Astrocyte of the hippocampus (primary cell): ENCODE measurements at places on chromosomes 4 and X.

DNA sequence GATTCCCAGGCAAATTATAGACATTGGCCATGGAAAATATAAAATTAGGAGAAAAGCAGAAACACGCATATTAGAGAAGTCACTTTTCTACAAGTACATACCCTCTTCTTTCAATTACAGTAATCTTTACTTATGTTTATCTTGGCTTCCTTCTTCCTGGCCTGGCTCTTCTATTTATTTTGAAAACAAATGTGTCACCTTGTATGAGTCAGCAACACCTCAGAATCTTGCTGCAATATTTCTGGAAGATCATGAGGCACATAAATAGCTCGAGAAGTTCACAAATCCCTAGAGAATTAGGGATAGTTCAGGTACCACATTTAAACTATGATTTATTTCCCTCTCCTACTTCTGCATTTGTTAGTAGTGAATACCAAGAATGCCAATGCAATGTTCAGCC, 124.6 kb downstream of the ANOS1 start:
- DNase-seq = peak; percentile 63

DNA sequence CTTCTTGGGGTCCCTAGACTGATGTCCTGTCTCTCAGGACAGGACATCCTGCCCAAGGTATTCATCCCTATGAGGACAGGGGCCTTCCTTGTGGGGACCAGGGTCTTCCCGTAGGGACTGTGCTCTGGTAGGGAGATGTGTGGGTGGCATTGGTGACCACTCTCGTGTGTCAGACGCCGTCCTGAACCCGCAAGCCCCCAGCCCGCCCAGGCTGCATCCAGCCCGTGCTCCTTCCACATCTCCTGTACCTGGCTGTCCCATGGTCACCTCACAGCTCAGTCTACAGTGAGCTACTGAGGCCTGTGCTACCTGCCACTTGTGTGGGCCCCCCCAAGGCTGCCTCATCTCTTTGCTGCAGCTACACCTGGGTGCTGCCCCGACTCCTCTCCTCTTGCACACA, 24.0 kb downstream of the WFS1 start:
- no peak for DNase-seq

DNA sequence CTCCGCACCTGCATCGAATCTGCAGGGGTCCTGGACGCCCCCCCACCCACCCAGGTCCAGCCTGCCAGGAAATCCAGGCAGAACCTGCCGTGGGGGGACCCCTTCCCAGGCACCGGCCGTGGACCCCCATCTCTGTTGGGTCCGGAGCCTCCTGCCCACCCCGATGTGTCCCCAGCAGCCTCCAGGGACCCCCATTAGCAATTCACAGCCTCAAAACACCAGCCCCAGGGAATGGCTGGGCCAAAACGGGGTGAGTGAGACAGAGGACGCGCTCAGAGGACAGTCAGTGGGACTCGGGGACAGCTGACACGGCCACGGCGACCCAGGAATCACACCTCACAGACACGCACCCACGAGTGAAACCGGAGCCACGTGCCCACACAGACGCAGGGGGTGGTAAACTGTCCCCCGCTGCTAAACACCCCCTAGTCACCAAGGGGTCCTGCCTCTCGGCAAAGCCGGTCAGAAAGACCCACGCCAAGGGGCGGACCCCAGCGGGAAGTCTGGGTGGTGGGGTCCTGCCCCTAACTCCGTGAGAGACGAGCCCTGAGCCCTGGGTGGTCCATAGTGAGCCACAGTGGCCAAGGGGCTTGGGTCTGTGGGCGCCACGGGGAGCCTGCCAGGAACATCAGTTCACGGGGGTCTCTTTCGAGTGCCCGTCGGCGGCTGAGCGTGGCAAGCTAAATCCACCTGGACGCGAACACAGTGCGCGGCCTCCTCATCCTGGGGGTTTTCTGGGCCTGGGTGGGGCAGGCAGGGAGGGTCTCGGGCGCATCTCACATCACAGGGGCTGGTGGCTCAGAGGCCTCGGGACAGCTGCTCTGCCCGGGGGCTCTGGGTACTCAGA, 126.5 kb upstream of the NKX1-1 start:
- DNase-seq = no peak

- DNase-seq = no peak
Observed at GRCh38 chr4:136124251-136124745, 1408.0 kb downstream of the PCDH18 start.

- no peak for DNase-seq
Observed at GRCh38 chr4:185384930-185385331, 10.8 kb downstream of the LRP2BP start.

DNA sequence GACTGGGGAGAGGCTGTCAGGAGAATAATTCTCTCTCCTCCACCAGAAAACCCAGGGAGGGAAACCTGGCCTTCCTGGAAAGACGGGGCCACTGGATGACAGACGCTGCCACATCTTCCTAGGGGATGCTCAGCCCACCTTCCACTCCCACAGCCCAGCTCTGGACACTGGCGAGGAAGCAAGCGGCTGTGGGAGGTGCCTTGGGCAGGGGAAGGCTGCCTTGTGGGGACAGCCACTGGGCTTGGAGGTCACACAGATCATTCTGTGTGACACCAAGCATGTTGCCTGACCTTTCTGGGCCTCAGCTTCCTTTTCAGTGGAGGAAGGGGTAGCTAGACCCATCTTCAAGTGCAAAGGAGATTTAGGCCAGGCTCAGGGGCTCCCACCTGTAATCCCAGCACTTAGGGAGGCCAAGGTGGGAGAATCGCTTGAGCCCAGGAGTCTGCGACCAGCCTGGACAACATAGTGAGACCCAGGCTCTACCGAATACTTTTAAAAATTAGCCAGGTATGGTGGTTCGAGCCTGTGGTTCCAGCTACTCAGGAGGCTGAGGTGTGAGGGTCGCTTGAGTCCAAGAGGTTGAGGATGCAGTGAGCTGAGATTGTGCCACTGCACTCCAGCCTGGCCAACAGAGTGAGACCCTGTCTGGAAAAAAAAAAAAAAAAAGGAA, 9.8 kb upstream of the MSX1 start:
- DNase-seq = no peak

- DNase-seq = no peak
Observed at GRCh38 chr4:90078440-90078839, 48.8 kb upstream of the CCSER1 start.

DNA sequence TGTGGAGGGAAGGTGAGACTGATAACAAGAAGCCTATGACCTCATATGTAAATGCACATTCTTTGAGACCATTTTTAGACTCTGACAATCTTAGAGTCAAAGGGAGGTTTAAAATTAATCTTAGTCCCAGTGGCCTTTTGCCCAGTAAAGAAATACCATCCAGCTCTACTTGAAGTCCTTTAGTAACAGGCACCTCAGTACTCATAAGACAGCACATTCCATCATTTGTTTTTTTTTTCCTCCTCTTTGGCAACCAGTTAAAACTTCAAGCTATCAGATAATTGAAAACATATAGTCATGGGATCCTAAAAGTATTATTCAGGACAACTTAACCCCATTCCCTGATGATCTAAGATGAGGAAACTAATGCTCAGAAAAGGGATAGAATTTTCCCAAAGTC, 4.6 kb downstream of the EDA2R start:
- no peak for DNase-seq

GRCh38 chr4:174910271-174910670, 7.9 kb upstream of the ADAM29 start:
- no peak for DNase-seq

GRCh38 chrX:153732401-153732800, 7.7 kb downstream of the ABCD1 start:
- no peak for DNase-seq

DNA sequence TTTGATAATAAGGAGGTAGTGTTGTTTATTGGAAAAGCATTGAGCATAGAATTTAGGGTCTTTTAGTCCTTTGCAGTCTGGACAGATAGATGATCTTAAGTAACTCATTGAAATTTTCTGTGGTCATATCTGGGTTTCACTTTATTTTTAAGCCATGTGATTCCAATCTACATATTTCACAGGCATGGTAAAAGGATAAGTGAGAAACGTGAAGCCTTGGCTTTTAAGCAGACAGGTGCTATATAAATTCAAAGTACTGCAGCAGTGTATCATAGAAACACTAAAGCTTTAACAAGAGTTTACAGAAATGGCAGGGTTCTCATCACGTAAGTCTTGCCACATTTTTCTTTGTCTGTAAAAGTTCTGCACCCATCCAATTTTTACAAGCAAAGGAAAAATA, 4.9 kb downstream of the PLS3 start:
- no peak for DNase-seq

GRCh38 chr4:59983852-59984251, 1216.3 kb upstream of the ADGRL3 start:
- DNase-seq = no peak

DNA sequence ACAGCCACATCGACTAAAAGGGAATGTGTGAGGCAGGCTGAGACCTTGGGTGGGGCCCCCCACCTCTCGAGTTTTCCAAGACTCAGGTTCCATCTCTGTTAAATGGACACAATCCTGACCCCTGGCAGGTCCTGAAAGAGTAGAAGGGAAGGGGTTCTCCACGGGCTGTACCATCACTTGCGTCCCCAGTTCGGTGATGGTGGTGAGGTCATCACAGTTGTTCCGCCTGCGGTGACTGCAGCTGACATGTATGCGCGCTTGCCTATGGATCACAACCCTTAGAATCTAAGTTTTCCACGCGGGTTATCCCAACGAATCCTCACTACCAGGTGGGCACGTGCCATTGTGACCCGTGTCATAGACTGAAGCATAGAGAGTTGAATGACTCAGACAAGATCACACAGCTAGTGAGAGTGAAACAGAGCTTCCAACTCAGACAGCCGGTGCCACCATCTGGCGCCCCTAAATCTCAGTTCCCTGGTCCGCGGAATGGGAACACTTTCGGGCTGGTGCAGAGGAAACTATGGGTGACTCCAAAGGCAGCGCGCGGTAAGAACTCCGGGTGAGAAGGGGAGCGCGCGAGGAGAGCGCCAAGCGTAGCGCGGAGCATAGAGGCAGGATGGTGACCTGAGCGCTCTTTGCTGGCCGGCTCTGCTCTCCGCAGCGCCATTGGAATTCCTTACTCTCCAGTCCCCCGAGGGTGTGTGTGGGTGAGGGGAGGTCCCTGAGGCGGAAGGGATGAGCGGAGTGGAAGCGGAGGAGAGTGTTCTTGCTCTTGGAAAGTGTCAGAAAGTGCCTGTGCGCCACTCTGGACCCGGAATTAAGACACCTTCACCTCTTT, 10.5 kb downstream of the MSX1 start:
- DNase-seq = no peak

GRCh38 chr4:7815562-7815961, 124.1 kb downstream of the AFAP1 start:
- peak; percentile 73 for DNase-seq

GRCh38 chrX:136909706-136910564, 29.4 kb upstream of the RBMX start:
- DNase-seq = peak; percentile 89

GRCh38 chrX:7889680-7890079, 37.5 kb downstream of the PNPLA4 start:
- peak; percentile 44 for DNase-seq

GRCh38 chr4:174402470-174403176, 118.9 kb downstream of the CEP44 start:
- no peak for DNase-seq

- DNase-seq = peak; percentile 20
Observed at GRCh38 chrX:110341189-110342035, 17.2 kb upstream of the RTL9 start.

DNA sequence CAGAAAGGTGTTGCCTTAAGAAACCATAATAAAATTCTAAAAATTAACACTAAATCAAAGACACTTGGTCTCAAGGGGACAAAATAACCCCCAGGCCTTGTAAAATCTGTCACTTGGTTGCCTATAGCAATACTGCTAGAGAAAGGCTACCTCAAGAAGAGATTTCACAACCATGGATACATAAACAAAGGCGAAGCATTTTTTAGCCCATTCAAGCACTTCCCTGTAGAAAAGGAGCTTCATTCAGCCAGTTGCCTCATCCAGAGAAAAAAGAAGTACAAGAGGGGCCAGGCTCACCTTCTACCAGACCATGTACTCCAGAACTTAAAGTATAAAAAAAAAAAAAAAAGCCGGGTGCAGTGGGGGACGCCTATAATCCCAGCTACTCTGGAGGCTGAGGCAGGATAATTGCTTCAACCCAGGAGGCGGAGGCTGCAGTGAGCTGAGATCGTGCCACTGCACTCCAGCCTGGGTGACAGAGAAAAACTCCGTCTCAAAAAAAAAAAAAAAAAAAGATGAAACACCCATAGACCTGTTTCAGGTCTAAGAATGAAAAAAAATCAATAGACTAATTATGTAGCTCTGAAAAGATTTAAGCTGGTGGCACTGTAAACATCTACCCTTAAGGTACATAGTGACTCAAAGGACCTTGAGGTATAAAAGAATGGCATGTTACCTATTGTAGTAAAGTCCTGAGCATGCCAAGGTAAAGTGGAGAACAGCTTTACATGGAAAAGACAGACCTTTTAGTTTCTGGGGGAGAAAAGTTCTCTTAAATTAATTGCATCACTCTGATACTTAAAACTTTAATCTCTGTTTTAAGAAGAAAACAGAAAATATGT, 18.0 kb downstream of the RUFY3 start:
- DNase-seq = no peak

- peak; percentile 87 for DNase-seq
Observed at GRCh38 chr4:183471946-183472708, 27.7 kb downstream of the CDKN2AIP start.

GRCh38 chr4:15575966-15576365, 79.2 kb downstream of the FBXL5 start:
- peak; percentile 14 for DNase-seq

- peak; percentile 62 for DNase-seq
Observed at GRCh38 chrX:31333165-31333831, 261.5 kb upstream of the FTHL17 start.

GRCh38 chrX:48540028-48540375, 488 bp downstream of the TBC1D25 start:
- DNase-seq = peak; percentile 66
